Activated B cell treated with CpG ODN at 0.5 μM for 24 hours (primary cell): ENCODE measurements at places on chromosomes 6 and 20. TPM values are rescaled to one million over a fixed set of nuclear protein-coding genes. Genes with fewer than 3 reads are reported as not detected.

- H3K27me3 ChIP-seq, result peaks cover 11% of the 10 kb centered on the region
- no peak for DNase-seq
- no peaks in the 10 kb centered on the region for H3K4me1 ChIP-seq
- H3K36me3 ChIP-seq, result no peaks in the 10 kb centered on the region
- no peak overlapping the region for H3K27ac ChIP-seq
Observed at GRCh38 chr6:84260926-84261325, 33.5 kb upstream of the CEP162 start.

PRDM1 gene
- 16.3 and 16.4 TPM in 2 replicates for total RNA-seq

DNA sequence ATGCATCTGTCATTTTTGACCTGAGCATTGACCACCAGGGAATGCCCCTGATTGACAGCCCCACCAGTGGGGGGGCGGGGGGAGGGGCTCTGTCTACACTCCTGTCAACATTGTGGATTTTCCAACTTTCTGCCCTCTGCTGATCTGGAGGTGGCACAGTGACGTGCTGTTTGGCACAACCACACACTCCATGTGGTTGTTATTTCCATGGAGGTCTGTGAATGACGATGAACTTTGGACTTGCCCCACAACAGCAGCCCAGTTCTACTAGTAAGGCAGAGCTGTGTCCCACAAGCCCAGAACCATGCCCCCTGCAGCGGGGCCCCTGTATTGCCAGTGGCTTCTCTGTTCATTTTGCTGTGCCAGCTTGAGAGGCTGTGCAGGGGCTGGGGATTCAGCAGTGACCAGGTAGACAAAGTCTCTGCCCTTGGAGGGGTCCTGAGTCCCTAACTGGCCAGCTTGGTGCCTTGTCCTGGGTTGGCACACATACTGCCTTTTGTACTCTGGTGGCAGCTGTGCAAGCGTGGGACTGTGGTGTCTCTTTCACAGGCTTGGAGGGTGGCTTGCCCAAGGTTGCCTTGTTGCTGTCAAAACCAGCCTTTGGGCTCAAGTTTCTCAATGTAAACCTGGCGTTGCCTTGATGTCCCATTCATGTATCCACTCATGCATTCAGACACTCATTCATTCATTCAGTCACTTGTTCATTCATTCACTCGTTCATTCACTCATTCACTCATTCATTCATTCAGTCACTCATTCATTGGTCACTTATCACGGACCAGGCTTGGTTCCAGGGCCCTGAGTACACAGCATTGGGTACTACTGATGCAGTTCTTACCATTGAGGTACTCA is 108.5 kb downstream of the SYCP2 start:
- H3K27me3 ChIP-seq, result peaks cover 3% of the 10 kb centered on the region
- H3K4me1 ChIP-seq, result no peaks in the 10 kb centered on the region
- H3K36me3 ChIP-seq, result no peaks in the 10 kb centered on the region
- no peak for DNase-seq
- no peak overlapping the region for H3K4me3 ChIP-seq

- DNase-seq, result no peak
- no peak overlapping the region for H3K27ac ChIP-seq
- peaks cover 24% of the 10 kb centered on the region for H3K4me1 ChIP-seq
- H3K4me3 ChIP-seq, result no peak overlapping the region
- peaks cover 93% of the 10 kb centered on the region for H3K36me3 ChIP-seq
- H3K27me3 ChIP-seq, result no peaks in the 10 kb centered on the region
Observed at GRCh38 chr6:33781131-33781975, 7.6 kb downstream of the LEMD2 start.

GRCh38 chr6:144678844-144679243 is 393.7 kb downstream of the UTRN start:
- peaks cover 66% of the 10 kb centered on the region for H3K36me3 ChIP-seq
- no peak overlapping the region for H3K4me3 ChIP-seq
- peaks cover 7% of the 10 kb centered on the region for H3K4me1 ChIP-seq
- H3K27ac ChIP-seq, result peak overlapping the region; percentile 18
- no peak for DNase-seq

- no peaks in the 10 kb centered on the region for H3K36me3 ChIP-seq
- DNase-seq, result no peak
- H3K27ac ChIP-seq, result peak overlapping the region; percentile 64
- H3K4me3 ChIP-seq, result no peak overlapping the region
- H3K27me3 ChIP-seq, result no peaks in the 10 kb centered on the region
Observed at GRCh38 chr6:15341311-15342001, 95.6 kb downstream of the JARID2 start.

- H3K36me3 ChIP-seq, result no peaks in the 10 kb centered on the region
- DNase-seq, result no peak
- no peak overlapping the region for H3K27ac ChIP-seq
- no peak overlapping the region for H3K4me3 ChIP-seq
Observed at GRCh38 chr6:14059791-14060436, 57.7 kb upstream of the CD83 start.

GFOD1 gene
- total RNA-seq, result 8.3 and 8.4 TPM in 2 replicates
